Astrocyte (in vitro differentiated cells and primary cell): ENCODE measurements at places on chromosomes 7 and 10. TPM values are rescaled to one million over a fixed set of nuclear protein-coding genes. Genes with fewer than 3 reads are reported as not detected.

GRCh38 chr10:80183436-80183835 lies 21.9 kb downstream of the ANXA11 start:
- no peaks in the 10 kb centered on the region for H3K27me3 ChIP-seq
- H3K4me3 ChIP-seq, result no peak overlapping the region
- peaks cover 3% of the 10 kb centered on the region for H3K36me3 ChIP-seq
- H3K4me1 ChIP-seq, result no peaks in the 10 kb centered on the region
- no peak for DNase-seq

- DNase-seq, result no peak
- H3K27ac ChIP-seq, result no peak overlapping the region
Measured at GRCh38 chr10:80530251-80530650, 7.5 kb upstream of the SH2D4B start.

GRCh38 chr7:29449569-29450260 lies 113.9 kb upstream of the PRR15 start:
- H3K36me3 ChIP-seq, result no peaks in the 10 kb centered on the region
- no peaks in the 10 kb centered on the region for H3K4me1 ChIP-seq
- no peak for DNase-seq
- H3K27ac ChIP-seq, result no peak overlapping the region
- H3K4me3 ChIP-seq, result no peak overlapping the region

Gene FGL2
- not detected in 2 replicates for total RNA-seq
